Osteocyte (in vitro differentiated cells): ENCODE measurements at places on chromosomes 16 and 17. TPM values are rescaled to one million over a fixed set of nuclear protein-coding genes. Genes with fewer than 3 reads are reported as not detected.

GLOD4 gene
- 51.3 and 63.4 TPM in 2 replicates for total RNA-seq

DNA sequence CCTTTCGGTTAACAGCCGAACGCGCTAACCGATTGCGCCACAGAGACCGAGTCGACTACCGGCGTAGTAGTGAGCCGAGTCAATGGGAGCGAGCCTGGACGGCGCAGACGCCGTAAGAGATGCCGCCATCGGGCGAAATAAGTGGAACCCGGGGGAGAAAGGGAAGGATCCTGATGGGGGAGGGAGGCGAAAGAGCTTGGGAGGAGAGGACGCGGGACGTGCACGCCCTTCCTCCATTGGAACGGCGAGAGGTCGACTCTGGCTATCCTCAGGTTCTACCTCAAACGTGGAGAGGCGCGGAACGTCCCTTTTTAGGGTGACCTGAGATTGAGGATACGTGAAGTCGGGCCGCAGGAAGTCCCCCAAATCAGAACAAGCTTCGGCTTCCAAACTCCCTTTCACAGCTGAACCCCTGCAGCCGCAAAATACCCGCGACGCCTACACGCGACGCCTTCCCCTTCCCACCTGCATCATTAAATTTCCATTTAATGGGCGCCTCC is 683 bp upstream of the PSMB3 start:
- peak; percentile 95 for DNase-seq

DNA sequence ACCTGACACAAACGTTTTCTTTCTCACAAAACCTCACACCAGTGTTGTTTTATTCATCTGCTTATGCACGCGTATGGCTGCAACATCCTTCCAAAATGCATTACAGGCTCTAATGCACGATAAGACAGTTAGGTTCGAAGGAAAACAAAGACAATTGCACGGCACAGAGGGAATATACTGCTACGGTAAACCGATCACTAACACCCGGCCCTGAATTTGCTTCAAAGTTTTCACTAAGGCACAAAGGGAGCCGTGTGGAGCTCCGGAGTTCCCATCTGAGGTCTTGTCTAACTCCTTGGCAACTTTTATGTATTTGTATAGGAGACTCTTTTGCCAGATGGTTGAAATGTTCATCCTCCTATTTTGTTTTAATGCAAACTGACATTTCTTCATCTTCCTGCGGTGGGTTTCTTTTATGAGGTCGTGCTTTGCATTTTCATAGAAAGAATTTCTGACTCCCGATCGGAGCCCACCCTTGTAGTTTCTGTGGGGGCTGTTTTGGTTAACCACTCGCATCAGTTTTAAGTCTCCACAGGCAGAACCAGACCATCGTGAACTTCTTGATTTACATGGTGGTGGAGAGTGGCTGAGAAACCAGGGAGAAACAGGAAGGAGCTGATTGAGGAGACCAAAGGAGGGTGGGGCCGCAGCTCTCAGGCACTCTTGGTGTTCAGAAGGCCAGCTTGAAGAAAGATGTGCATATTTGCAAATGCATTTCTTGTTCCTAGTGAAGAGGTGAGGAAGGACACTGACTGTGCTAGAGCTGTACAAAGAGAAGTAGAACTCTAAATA is 516.8 kb downstream of the MAF start:
- DNase-seq = no peak

- no peak for DNase-seq
Measured at GRCh38 chr17:79847698-79848369, 8.6 kb upstream of the CBX4 start.

DNA sequence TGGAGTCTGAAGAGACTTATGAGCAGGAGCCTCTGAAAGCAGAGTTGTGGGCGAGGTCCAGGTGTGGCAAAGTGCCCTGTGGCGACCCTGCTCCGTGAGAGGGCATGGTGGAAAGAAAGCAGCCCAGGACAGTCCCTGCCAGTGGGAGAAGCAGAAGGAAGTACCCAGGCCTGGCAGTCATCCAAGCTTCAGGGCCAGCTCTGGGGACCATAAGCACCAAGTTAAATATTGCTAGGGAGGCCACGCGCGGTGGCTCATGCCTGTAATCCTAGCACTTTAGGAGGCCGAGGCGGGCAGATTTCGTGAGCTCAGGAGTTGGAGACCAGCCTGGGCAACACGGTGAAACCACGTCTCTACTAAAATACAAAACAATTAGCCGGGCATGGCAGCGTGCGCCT is 4.9 kb upstream of the ASGR1 start:
- no peak for DNase-seq

DNA sequence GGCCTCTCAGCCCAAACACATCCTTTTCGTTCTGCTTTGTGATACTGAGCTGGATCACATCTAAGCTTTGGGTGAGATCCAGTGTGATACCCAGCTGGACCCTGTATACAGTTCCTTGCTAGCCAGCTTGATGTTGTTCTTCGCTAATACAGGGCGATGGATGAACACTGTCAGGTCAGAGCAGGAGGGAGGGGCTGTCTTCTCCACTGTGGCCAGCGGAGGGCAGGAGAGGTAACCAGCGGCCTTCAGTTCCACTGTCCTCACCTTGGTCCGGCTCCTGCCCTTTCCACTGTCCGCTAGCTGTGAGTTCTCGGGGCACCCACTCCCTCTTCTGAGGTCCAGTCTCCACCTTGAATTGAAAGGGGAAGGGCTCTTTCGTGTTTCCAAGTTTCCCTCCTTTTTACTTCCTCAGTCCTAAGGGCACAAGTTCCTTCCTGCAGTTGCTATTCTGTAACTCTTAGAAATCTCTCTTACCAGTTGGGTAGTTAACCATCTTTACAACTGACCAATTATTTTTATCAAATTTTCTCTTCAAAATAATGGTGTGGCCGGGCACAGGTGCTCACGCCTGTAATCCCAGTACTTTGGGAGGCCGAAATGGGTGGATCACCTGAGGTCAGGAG is 3.0 kb upstream of the ZNF213 start:
- DNase-seq = no peak
